ENCODE measurements at places on chromosomes 5 and 9.
A peak's percentile ranks its signal among the peaks of the same experiment; 100 is the strongest.

- no peak for DNase-seq
These were observed 8.1 kb downstream of the PPP3R2 start for GRCh38 chr9:101586651-101587050.

GRCh38 chr5:111439473-111440075 is 72.8 kb downstream of the STARD4 start:
- DNase-seq: no peak

GRCh38 chr5:171622010-171622409 is 163.6 kb upstream of the SMIM23 start:
- no peak for DNase-seq

- DNase-seq: peak; percentile 69
These were observed 778 bp downstream of the TRIM41 start for GRCh38 chr5:181223729-181224389.

- DNase-seq: no peak
These were observed 40.4 kb downstream of the PPIC start for GRCh38 chr5:122996091-122996490.

DNA sequence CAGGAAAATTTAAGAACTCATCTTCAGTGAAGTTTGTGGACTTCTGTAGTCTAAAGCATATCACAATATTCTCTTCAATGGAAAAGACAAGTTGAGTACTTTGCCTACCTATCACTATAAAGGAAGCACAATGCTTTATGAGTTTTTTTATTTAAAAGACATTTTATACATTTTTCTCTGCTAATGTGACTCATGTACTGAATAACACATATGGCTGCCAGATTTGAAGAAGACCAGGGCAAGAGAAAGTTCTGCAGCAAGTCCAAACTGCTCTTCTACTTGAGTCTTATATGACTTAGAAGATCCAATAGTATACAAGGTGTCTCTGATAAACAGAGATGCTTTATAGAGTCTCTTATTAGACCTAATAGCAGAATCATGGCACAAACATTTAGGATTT is 978.4 kb downstream of the TLE4 start:
- DNase-seq: no peak

DNA sequence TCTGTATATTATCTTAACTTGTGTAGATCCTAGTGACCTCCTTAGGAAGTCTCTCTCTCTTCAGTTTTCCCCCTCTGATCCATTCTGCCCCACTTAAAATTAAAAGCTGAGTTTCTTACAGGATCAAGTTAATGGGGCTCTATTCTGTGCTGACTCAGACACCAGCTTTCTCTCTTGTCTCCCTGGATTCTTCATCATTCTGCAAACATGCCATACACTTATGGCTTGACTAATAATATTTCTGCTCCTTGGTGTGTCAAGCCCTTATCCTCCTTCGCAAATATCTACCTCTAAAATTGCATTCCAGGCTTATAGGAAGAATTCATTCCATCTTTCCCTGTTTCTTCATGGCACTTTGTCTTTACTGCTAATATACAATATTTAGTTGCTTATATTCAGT is 18.1 kb downstream of the LRRC70 start:
- DNase-seq: no peak

DNA sequence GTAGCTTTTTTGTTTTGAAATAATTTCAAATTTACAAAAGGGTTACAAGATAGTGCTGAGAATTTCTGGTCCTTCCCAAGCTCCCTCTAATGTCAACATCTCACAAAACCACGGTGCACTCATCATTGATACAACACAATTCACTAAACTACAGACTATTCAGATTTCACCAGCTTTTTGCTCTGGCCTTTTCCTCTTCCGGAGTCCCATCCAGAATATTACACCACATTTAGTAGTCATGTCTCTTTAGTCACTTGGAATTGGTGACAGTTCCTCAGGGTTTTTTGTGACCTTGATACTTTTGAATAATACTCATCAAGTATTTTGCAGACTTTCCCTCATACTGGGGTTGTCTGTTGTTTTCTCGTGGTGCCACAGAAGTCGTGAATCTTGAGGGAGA is 484.0 kb downstream of the GADD45G start:
- no peak for DNase-seq

- no peak for DNase-seq
These were observed 36.4 kb downstream of the MTX3 start for GRCh38 chr5:79954620-79955019.

DNA sequence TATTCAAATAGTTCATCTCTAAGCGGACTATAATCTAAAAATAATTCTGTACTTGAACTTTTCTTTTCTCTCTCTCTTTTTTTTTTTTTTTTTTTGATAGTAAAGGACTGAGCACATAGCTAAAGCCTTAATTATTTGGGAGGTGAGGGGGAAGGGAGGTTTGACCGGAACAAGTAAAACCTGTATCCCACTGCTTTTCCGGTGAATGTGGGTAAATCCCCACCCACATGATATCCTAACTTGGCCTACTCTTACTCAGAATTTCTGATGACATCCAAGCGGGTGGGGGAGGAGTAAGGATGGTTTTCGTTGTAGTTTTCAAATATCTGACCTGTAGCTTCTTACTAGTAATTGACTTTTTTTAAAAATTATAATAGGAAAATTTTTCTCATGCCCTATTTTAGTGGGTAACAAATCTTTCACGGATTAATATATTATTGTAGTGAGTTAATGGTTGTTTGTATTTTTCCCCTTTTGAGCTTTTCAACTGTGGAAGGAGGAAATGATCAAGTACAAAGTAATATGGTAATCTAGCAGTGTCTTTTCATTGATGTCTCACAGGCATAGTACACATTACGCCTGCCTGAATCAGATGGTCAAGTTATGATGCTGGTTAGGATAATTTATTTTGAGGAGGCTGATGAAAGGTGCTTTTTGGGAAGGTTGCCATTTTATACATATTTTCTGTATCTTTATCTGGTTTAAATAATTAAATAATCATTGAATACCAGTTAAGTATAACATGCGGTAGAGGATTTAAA is 2.2 kb upstream of the ELL2 start:
- no peak for DNase-seq

DNA sequence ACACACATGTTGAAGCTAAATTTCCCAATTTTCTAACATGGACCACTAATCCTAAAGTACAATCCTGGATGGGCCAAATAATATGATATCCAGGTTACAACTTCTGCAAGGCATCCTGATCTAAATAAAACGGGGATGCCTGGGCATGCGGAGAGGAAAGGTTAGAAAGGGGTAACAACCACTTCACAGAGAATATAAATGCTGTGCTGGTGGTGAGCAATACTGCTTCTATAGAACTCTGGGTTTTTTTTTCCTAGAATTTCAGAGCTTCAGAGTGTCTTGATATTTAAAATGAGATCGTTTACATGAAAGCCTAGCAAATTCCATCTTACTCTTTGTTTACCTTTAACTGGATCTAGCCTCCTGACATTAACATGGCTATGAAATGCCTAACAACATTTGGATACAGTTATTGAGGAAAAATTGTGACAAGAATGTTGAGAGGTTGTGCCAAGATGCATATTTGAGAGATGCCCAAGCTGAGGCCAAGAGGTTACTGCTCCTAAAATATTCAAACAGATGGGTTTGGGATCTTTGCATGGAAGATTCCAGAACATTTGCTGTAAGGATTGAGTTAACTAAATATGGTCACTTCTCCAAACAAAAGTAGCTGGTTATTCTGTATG is 22.4 kb downstream of the TNFAIP8 start:
- no peak for DNase-seq

DNA sequence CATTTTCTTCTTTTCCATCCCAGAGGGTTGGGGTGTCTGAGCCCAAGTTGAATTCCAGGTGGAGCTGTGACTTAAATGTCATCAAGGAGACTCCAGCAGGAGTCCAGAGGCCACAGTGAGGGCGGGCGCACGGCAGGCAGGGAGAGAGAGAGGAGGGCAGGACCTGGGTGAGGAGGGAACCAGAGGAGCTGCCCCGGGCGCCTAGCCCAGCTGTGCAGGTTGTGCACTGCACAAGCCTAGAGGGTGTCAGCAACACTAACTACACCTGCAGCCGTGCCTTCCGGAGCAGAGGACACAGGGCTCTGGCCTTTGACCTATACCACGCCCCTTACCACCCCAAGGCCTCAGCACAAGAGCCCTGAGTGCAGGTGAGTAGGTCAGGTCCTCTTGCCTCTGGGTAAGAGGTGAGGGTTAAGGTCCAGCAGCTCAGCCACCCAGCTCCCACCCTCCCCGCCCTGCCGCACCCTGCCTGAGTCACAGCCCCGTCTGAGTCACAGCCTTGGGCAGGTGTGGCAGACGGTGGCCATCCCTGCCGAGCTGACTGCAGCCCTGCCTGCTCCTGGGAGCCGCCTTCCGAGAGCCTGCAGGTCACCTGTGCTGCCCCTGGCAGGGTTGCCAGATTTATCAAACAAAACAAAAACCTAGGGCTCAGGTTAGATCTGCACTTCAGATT is 6.4 kb upstream of the AGPAT2 start:
- DNase-seq: no peak
